SK-N-SH (cell line): ENCODE measurements at places on chromosomes 11 and 22. TPM values are rescaled to one million over a fixed set of nuclear protein-coding genes. Genes with fewer than 3 reads are reported as not detected.

DNA sequence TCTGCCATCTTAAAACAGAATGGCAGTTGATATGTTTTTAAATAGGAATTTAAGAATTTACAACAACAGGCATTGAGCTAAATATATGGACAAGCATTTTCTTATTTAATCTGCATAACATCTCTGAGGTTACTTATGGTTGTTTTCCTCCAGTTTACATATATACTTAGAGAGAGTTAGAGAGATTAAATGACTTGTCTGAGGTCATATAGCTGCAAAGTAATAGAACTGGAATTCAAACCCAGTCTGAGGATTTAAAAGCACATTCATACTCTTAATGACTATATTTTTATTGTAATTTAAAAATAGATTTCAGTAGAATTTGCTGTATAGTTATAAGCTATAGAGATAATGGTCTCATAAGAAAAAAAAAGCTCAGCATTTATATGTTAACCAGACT, 81.4 kb upstream of the GRIK4 start:
- H3K36me3 ChIP-seq: peaks cover 48% of the 10 kb centered on the region
- H3K27me3 ChIP-seq: no peaks in the 10 kb centered on the region
- DNase-seq: no peak
- H3K4me3 ChIP-seq: no peak overlapping the region

GRCh38 chr11:35414311-35414710, 5.0 kb downstream of the SLC1A2 start:
- peaks cover 50% of the 10 kb centered on the region for H3K27me3 ChIP-seq
- DNase-seq: no peak

DNA sequence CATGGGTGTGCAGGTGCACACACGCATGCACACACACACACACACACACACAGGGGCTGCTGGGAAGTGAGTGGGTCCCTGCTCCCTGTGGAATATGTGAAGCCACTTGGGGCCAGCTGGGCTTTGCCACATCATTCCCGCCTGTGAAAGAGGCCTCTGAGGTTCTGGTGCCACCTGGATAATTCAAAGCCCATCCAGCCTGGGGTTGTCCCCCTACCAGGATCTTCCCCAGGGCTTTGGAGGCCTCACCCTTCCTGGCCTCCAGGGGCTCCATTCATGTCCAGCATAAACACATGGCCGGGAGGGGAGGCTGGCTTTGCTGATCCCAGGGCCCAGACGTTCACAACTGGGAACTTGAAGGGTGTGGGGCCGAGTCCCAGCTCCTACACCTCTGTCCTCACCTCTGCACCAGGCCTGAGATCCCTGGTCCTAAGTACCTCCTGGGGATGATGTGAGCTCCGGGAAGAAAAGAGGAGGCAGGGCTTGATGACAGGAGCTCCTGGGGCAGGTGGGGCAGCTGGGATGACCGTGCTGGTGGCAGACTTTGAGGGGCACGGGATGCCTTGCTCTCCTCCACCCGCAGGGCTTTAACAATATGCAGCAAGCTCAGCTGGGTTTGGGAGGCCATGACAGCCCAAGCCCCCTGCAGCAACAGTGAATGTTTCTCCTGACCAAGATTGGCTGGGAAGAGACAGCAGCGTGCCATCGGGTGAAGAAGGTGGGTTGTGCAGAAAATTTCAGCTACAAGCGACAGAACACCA, 14.2 kb downstream of the LINC01488 start:
- H3K36me3 ChIP-seq: no peaks in the 10 kb centered on the region
- DNase-seq: no peak
- H3K27me3 ChIP-seq: no peaks in the 10 kb centered on the region
- H3K27ac ChIP-seq: no peak overlapping the region
- H3K4me3 ChIP-seq: no peak overlapping the region
- peaks cover 21% of the 10 kb centered on the region; the same call in 1 of the 2 replicates for H3K4me1 ChIP-seq

GRCh38 chr22:17114173-17114897, 6.8 kb downstream of the TMEM121B start:
- H3K4me1 ChIP-seq: no peaks in the 10 kb centered on the region
- H3K36me3 ChIP-seq: no peaks in the 10 kb centered on the region
- H3K4me3 ChIP-seq: no peak overlapping the region
- DNase-seq: no peak
- no peaks in the 10 kb centered on the region for H3K27me3 ChIP-seq
- H3K27ac ChIP-seq: no peak overlapping the region

DNA sequence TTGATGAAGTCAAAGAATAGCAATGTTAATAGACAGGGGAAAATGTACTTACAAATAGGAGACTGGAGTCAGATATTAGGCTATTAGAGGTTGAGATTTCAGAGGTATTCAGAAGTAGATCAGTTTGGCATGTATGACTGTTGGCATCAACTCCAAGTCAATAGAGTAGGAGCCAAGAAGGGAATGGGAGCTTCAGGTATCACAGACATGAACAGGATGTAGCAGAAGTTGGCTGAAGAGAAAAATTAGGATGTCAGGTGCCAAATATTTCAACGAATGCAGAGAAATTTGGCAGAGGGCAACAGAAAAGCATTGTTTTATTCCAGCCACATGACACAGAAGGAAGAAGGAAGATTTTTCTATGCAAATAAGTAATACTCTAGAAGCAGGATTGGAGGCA, 69.7 kb downstream of the GLYATL1 start:
- no peak overlapping the region for H3K4me3 ChIP-seq
- H3K27ac ChIP-seq: no peak overlapping the region
- H3K36me3 ChIP-seq: no peaks in the 10 kb centered on the region
- no peak for DNase-seq

DNA sequence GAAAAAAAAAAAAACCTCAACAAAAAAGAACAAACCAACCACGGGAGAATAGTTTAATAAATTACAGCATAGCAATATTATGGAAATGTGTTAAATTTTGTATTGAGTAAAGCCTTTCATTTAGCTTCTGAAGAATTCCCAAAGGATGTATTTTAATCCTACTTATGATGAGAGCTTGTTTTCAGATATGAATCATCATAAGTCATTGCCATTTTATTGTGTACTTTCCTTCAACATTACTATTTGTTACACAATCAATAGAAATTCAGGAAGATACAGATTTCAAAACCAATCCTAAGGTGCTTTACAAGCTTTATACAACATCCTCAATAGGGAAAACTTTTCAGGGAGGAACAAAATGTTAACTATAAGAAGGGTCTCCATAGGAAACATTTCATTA, 200.6 kb upstream of the CTSC start:
- DNase-seq: no peak
- H3K4me1 ChIP-seq: no peaks in the 10 kb centered on the region; the same call in 1 of the 2 replicates
- no peaks in the 10 kb centered on the region for H3K27me3 ChIP-seq
- H3K36me3 ChIP-seq: no peaks in the 10 kb centered on the region

DNA sequence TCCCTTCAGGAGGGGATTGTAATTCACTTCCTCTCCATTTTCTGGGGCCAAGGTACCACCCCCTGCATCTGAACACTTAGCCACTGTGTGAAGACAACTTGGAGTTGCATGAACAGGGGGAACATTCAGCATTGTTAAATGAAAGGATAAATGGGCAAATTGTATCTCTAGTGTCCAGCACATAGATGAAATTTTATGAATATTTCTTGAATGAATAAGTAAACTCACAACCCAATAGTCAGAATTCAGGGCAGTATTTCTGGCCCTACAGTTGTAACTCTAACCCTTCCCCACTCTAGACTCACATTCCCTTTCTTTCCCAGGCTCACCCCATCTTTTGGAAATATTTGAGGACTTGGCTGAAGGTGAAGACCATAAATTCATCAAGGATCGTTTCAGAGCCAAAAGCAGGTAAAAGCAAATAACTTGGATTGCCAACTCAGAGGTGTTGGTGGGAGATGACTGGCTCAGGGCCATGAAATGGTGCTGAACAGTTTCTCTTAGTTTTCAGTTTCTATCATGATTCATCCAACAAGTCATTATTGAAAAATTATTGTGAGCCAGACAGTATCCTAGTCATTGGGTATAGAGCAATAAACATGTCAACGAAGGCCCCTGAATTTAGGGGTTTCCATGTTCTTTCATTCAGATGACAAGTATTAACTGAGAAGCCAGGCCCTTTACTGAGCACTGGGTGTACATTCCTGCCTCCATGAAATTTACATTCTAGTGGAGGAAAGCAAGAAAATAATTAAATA, 33.3 kb upstream of the ZC3H12C start:
- H3K36me3 ChIP-seq: no peaks in the 10 kb centered on the region
- no peak overlapping the region for H3K4me3 ChIP-seq
- H3K4me1 ChIP-seq: no peaks in the 10 kb centered on the region
- no peak for DNase-seq
- H3K27ac ChIP-seq: no peak overlapping the region

DNA sequence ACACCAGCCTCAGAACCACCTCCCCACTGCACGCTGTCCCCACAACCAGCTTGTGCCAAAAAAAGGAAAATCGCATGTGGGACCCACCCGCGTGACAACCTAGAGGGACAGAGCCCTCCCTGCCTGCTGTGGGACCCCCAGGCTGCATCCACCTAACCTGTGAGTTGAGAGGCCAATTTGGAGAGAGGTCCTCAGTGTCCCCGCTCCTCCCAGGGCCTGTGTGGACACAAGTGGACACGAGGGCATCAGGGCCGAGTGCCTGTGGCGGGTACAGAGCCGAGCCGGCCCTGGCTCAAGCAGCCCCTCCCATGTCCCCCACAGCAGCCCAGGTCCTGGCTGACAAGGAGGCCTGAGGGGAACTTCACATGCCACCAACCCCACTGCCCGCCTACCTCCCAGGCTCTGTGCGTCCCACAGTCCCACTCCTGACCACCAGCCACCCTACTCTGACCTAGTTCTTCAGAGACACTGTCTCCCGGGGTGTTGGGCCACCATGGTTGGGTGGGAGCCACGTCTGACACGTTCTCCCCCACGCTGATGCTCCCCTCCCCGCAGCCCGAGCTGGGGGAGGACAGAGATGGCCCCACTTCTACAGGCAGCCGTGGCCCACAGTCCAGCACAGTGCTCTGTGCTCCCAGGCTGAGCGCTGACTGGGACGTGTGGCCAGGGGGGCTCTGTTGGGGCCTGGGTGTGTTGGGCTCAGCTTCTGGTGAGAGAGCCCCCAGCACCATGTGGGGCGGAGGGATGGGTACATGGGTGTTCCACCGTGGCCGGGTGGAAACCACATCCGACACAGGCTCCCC, 19.2 kb downstream of the SELENOO start:
- peaks cover 3% of the 10 kb centered on the region for H3K36me3 ChIP-seq
- H3K27me3 ChIP-seq: no peaks in the 10 kb centered on the region
- no peak for DNase-seq
- H3K4me1 ChIP-seq: no peaks in the 10 kb centered on the region
- no peak overlapping the region for H3K4me3 ChIP-seq

GRCh38 chr11:102617466-102618008, 7.6 kb downstream of the MMP20 start:
- no peaks in the 10 kb centered on the region for H3K36me3 ChIP-seq
- H3K27ac ChIP-seq: no peak overlapping the region
- 0 out of 2 replicates have a peak, but pooled peaks cover 5% of the 10 kb centered on the region for H3K4me1 ChIP-seq
- no peak for DNase-seq

- no peaks in the 10 kb centered on the region for H3K36me3 ChIP-seq
- no peaks in the 10 kb centered on the region for H3K4me1 ChIP-seq
- no peak overlapping the region for H3K4me3 ChIP-seq
- no peak for DNase-seq
- no peak overlapping the region for H3K27ac ChIP-seq
Observed at GRCh38 chr22:45421349-45422055, 8.0 kb downstream of the RIBC2 start.

GRCh38 chr11:46339816-46340215, 7.4 kb upstream of the DGKZ start:
- H3K4me1 ChIP-seq: peaks cover 9% of the 10 kb centered on the region; the same call in 1 of the 2 replicates
- DNase-seq: no peak
- H3K27me3 ChIP-seq: no peaks in the 10 kb centered on the region

GRCh38 chr11:3227568-3228444, 4.4 kb downstream of the MRGPRE start:
- peaks cover 14% of the 10 kb centered on the region; the same call in 1 of the 2 replicates for H3K4me1 ChIP-seq
- H3K36me3 ChIP-seq: no peaks in the 10 kb centered on the region
- H3K27me3 ChIP-seq: no peaks in the 10 kb centered on the region
- H3K27ac ChIP-seq: no peak overlapping the region
- no peak overlapping the region for H3K4me3 ChIP-seq

- no peak for DNase-seq
- peak overlapping the region; percentile 92 for H3K27ac ChIP-seq
- peaks cover 82% of the 10 kb centered on the region for H3K4me1 ChIP-seq
- no peaks in the 10 kb centered on the region for H3K27me3 ChIP-seq
Observed at GRCh38 chr11:8083871-8084281, 2.9 kb downstream of the TUB start.

GRCh38 chr11:60314635-60315321, 12.3 kb upstream of the MS4A6E start:
- DNase-seq: no peak
- no peaks in the 10 kb centered on the region for H3K4me1 ChIP-seq
- no peaks in the 10 kb centered on the region for H3K36me3 ChIP-seq
- H3K4me3 ChIP-seq: no peak overlapping the region

DNA sequence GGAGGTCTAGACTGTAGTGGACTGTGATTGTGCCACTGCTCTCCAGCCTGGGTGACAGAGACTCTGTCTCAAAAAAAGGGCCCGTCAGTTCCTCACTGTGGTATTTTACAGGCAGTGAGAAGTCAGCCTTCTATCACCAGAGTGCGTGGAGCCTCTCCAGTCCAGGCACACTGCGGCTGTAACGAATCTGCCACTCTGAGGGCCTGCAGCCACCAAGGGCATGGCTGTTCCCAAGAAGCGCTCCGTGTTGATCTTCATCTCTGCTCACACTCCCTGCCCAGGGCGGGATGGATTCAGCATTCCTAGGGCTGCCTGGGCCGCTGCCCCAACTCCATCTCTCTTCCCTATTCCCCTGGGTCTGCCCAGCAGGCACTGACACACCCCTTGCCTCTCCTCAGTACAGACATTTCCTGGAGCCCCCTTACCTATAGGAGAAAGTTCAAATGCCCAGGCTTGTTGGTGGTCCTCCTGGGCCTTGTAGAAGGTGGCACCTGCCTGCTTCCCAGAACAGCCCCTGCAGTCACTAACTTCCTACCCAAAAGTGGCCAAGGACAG, 148.4 kb downstream of the CACNA1I start:
- no peak overlapping the region for H3K27ac ChIP-seq
- peaks cover 2% of the 10 kb centered on the region; the same call in 1 of the 2 replicates for H3K4me1 ChIP-seq
- H3K27me3 ChIP-seq: no peaks in the 10 kb centered on the region
- DNase-seq: no peak
- no peak overlapping the region for H3K4me3 ChIP-seq

The LDHA gene
- polyA plus RNA-seq: 524 and 592 TPM in 2 replicates

The MPPED1 gene
- 0.03 and 0.05 TPM in 2 replicates for polyA plus RNA-seq

The STK33 gene
- 12.3 and 16.6 TPM in 2 replicates for polyA plus RNA-seq

The POU2AF3 gene
- polyA plus RNA-seq: 0.07 and 0.18 TPM in 2 replicates

The BEST1 gene
- 0.30 and 0.47 TPM in 2 replicates for polyA plus RNA-seq

The GRM5 gene
- not detected in 2 replicates for polyA plus RNA-seq

The MMP1 gene
- polyA plus RNA-seq: 5.9 and 6.5 TPM in 2 replicates
